ENCODE measurements at places on chromosomes 1 and 21. TPM values are rescaled to one million over a fixed set of nuclear protein-coding genes. Genes with fewer than 3 reads are reported as not detected.

- no peak for DNase-seq
Measured at GRCh38 chr1:189312499-189312898, 1165.2 kb downstream of the BRINP3 start.

DNA sequence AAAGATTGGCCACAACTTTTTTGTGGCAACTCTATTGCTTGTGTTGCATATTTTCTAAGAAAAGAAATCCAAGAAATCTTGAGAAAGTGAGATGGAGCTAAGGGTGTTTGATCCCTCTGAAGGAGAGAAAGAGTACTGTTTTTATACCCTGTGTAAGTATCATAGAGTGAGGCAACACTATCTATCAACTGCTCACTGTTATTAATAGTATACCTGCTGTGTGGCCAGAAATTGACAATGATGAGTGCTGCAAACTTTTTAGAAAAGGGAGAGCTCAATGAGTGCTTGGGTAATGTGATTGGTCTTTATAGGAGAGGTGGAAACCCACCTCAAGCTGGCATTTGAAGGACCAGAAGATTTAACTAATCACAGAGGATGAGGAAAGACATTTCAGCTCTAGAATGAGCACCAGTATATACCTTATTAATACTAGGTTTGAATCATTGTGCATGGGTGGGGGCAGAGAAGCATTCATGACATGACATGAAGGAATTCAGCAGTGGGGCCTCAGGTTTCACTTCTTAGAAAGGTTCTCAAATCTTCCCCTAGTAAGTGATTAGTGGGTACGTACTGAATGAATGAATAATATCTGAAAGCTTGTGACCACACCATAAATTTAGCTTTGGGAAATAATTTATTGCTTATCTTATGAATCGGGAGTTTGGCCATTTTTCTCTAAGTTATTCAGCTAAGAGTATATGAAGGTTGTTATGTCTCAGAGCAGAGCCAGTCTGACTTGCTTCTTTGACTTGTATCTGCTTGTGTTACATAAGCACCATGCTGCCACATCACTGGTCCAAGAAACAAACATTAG is 169.2 kb upstream of the SGIP1 start:
- DNase-seq: no peak

DNA sequence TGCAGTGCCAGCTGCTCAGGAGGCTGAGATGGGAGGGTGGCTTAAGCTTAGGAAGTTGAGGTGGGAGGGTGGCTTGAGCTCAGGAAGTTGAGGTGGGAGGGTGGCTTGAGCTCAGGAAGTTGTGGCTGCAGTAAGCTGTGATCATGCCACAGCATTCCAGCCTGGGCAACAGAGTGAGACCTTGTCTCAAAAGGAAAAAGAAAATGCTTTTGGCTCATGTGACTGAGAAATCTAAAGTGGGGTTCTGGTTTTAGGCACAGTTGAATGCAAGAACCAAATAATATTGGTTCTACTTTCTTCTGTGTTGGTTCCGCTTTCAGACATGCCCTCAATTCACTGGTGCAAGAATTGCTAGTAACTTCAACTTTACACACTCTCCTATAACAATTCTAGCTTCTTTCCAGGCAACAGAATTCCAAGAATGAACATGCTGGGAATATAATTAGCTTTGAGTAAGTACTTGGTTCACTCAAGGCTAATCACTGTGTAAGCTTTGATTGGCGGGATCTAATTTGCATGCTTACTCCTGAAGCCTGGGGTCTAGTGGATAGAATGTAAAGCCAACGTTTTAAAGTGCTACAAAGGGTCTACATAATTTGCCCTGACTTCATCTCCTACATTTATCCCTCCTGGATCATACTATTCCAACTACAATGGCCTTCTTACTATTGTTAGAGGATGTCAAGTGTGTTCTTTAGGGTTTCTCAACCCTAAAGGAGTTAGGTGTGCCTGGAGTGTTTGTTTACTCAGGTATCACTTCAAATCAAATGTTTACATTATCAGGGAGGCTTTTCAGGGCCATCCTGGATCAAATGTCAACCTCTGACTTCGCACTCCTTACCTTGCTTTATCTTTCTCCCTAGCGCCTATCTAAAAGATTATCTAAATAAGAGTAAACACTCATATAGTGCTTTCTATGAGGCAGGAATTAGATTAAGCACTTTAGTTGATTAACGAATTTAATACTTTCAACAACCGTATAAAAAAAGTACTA is 115.1 kb downstream of the SLC16A1 start:
- DNase-seq: no peak

- DNase-seq: no peak
Measured at GRCh38 chr1:34127006-34128000, 37.7 kb downstream of the CSMD2 start.

DNA sequence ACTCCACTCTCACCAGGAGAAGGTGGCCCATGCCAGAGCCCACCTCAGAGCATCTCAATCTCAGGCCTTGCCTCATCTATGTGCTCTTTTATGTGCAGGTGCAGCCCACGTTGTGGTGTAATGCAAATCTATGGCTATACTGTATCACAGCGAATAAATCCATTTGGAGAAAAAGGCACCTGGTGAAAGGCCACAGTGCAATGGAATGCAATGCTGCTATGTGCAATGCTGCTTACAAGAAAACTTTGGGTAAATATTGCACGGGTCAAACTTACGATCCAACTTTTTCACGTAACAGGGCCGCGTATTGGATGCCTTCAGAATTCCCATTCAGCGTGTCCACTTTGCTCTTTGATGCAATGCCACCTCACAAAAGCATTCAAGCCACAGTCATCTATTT is 13.5 kb downstream of the ZBTB18 start:
- DNase-seq: no peak

GRCh38 chr1:8883491-8883890 is 5.0 kb upstream of the ENO1 start:
- DNase-seq: no peak

GRCh38 chr1:205258719-205259118 is 31.0 kb downstream of the TMCC2 start:
- no peak for DNase-seq

DNA sequence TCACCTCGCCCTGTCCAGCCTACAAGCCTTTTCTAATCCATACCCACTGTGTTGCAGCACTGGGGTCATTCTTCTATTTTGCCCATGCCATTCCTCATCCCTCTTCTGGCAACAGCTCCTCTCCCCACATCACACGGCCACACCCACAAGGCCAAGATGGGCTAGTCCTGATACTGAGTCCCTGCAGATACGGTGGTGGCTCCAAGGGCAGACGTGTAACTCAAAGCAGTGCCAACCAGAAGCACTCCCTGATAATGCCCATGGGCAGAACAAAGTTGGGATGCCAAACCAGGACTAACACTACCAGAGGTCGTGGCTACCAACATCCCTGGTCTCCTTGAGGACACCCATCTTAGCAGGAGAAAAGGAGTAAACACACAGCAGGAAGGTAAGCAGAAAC is 64.8 kb downstream of the APP start:
- no peak for DNase-seq

DNA sequence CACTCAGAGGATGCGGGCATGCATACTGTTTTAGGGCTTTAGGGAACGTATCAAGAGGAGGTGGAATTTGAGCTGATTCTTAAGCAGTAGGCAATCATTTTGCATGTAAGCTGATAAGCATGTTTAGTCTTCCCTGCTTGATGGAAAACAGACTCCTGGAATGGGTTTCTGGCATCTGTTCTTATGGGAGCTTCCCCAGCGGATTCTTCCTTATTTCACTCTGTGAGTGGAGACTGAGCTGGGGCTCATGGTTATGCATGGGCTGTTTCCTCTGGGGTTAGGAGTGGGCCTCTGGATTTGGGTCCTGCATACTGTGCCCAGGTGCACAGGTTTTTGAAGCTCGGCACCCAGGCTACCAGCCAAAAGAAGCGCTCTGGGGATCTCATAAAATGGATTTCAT is 93.4 kb downstream of the DIRAS3 start:
- DNase-seq: no peak

DNA sequence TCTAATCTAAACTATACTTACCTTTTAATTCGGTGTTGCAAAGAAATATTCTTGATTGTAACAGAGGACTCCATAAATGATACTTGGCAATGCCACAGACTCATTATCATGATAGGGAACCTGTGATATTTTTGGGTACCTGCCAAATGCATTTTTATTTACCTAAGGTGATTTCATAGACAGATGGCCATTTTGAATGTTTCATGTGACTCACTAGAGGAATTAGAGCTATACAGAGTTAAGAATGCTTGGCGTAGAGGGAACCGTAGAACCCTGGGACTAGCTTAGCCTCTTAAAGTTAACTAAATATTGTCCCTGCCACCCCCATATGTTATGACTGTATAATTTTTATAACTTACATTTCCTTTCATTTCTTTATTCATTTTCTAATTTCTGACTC is 136.1 kb downstream of the DISP1 start:
- no peak for DNase-seq

The IL23R gene
- total RNA-seq: not detected

The DPH5 gene
- 19.2 TPM for total RNA-seq

Data from breast epithelium (tissue), 4 donors.